ENCODE measurements at places on chromosomes 5 and 9. TPM values are rescaled to one million over a fixed set of nuclear protein-coding genes. Genes with fewer than 3 reads are reported as not detected.

The CDH9 gene
- total RNA-seq, result not detected

The SPATA31D4 gene
- not detected for total RNA-seq

The TERT gene
- total RNA-seq, result not detected

The FAM151B gene
- total RNA-seq, result 4.3 TPM

The SCGB3A2 gene
- not detected for total RNA-seq

The CKS2 gene
- total RNA-seq, result 9.8 TPM

The NR5A1 gene
- not detected for total RNA-seq

Measured in omental fat pad (tissue), 4 donors.